ENCODE measurements at places on chromosomes 11 and 22.

DNA sequence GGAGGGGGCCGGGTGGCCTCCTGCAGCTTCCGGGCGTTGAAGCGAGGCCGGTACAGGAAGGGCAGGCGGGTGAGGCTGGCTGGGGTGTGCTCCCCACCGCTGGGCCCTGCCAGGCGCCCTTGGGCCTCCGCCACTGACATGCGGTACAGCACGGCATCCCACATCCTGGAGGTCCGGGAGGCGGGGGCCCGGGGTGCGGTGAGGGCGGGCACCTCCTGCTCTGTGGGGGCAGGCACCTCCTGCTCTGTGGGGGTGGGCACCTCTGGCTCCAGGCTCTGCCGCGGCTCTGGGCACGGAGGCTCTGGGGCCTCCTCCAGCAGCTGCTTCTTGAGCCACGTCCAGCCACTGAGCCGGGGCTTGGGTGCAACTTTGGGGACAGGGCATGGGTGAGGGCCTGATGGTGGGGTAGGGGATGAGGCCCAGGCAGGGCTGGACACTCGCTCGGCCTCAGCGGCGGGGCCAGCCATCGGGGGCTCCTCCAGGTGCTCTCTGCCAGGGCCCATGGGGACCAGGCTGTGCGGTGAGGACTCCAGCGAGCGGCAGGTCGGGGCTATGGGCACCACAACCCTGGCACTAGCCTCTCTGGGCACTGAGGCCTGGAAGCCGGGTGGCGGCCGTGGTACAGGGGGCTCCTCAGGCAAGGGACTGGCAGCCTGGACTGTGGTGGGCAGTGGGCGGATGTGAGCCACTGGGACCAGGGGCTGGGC is 2.3 kb downstream of the PRR33 start:
- H3K36me3 ChIP-seq, result no peaks in the 10 kb centered on the region
- H3K27ac ChIP-seq, result no peak overlapping the region
- no peak overlapping the region for H3K4me3 ChIP-seq
- H3K4me1 ChIP-seq, result no peaks in the 10 kb centered on the region
- no peak for DNase-seq

- no peaks in the 10 kb centered on the region for H3K4me1 ChIP-seq
- H3K27me3 ChIP-seq, result no peaks in the 10 kb centered on the region
- no peak overlapping the region for H3K27ac ChIP-seq
- H3K36me3 ChIP-seq, result no peaks in the 10 kb centered on the region
- no peak for DNase-seq
- H3K4me3 ChIP-seq, result no peak overlapping the region
These were observed 65.6 kb upstream of the CRYBB3 start for GRCh38 chr22:25134028-25134427.

DNA sequence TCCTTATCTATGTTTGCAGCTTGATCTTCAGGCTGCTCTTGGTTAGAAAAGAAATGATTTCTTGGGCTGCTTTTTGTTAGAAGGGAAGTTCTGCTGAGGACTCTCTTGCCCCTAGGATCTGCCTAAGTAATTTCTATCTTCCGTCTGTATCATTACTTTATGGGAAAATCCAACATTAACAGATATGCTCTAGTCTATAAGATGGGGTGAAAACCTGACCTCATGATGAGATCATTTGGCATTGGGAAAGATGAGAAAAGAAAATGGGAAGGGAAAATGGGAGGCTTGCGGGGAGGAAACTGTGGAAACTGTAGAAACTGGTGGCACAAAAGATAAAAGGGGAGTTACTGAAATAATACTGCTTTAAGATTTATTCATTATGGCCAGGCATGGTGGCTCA is 63.6 kb downstream of the FDX1 start:
- H3K4me3 ChIP-seq, result no peak overlapping the region
- no peaks in the 10 kb centered on the region for H3K4me1 ChIP-seq
- H3K27me3 ChIP-seq, result 0 out of 2 replicates have a peak, but pooled peaks cover 1% of the 10 kb centered on the region
- no peak for DNase-seq
- no peak overlapping the region for H3K27ac ChIP-seq

DNA sequence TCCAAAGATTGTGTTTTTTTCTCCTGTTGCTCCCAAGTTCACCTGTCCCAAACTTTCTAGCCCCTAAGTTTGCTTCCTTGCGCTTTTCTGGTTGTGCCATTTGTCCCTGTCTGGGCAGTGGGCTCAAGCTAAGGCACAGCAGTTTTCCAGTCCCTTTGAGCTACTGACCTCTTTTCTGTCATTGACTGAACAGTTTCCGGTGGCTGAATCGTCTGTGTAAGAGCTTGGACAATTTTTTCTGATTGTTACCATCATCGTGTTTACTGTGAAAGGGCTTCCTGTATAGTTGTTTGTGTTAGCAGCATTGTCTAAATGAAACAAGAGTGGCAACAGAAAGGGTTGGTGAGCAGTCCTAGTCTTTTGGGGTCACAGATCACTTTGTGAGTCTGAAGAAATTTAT is 49.8 kb downstream of the BMAL1 start:
- peaks cover 32% of the 10 kb centered on the region for H3K4me1 ChIP-seq
- H3K36me3 ChIP-seq, result no peaks in the 10 kb centered on the region
- no peak overlapping the region for H3K27ac ChIP-seq

DNA sequence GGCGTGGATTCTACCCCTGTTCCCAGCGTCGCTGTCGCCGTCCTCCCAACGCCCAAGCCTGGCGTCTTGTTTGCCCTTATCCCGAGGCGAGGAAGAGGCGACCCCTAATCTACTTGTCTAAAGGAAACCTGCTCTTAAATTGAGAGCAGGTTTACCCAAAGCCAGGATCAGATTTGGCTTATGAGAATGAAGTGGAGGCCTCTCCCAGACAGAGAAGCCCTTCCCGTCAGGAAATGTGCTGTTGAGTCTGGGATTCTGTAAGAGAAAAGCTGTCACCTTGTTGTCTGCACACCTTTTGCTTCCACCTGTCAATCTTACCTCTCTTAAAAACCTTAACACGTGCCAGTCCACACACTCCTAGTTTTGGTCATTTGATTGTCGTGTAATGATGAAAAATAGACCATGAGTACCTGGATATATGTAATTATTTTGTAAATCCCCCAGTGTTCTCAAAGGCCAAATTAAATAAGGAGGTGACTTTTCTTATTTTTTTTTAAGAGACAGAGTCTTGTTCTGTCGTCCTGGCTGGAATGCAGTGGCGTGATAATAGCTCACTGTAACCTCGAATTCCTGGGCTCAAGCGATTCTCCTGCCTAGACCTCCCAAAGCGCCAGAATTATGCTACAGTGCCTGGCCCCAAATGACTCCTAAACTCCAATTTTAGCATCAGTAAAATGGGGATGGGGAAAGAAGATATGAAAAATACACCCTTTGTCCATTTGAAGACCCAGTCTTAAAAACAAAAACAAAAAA is 627 bp downstream of the GTF2H1 start:
- H3K27ac ChIP-seq, result no peak overlapping the region
- 0 out of 2 replicates have a peak, but pooled peaks cover 6% of the 10 kb centered on the region for H3K36me3 ChIP-seq
- no peaks in the 10 kb centered on the region for H3K27me3 ChIP-seq
- peaks cover 9% of the 10 kb centered on the region for H3K4me1 ChIP-seq
- DNase-seq, result no peak
- peak overlapping the region; percentile 60 for H3K4me3 ChIP-seq

- H3K27ac ChIP-seq, result no peak overlapping the region
- no peak for DNase-seq
- no peaks in the 10 kb centered on the region for H3K4me1 ChIP-seq
- no peaks in the 10 kb centered on the region for H3K27me3 ChIP-seq
- H3K36me3 ChIP-seq, result no peaks in the 10 kb centered on the region
These were observed 152.4 kb downstream of the FCHSD2 start for GRCh38 chr11:72989727-72990126.

GRCh38 chr22:19826619-19826950 is 28.1 kb downstream of the GNB1L start:
- H3K36me3 ChIP-seq, result no peaks in the 10 kb centered on the region
- H3K4me3 ChIP-seq, result no peak overlapping the region
- H3K4me1 ChIP-seq, result no peaks in the 10 kb centered on the region
- no peak overlapping the region for H3K27ac ChIP-seq

GRCh38 chr11:283405-284104 is 5.3 kb downstream of the NLRP6 start:
- DNase-seq, result no peak
- H3K4me3 ChIP-seq, result no peak overlapping the region
- H3K27me3 ChIP-seq, result no peaks in the 10 kb centered on the region
- H3K4me1 ChIP-seq, result peaks cover 10% of the 10 kb centered on the region
- no peak overlapping the region for H3K27ac ChIP-seq

- DNase-seq, result no peak
- H3K36me3 ChIP-seq, result no peaks in the 10 kb centered on the region
- H3K27me3 ChIP-seq, result no peaks in the 10 kb centered on the region
- no peak overlapping the region for H3K4me3 ChIP-seq
- H3K4me1 ChIP-seq, result peaks cover 3% of the 10 kb centered on the region
- no peak overlapping the region for H3K27ac ChIP-seq
These were observed 16.8 kb downstream of the MUC5B start for GRCh38 chr11:1239596-1240205.

DNA sequence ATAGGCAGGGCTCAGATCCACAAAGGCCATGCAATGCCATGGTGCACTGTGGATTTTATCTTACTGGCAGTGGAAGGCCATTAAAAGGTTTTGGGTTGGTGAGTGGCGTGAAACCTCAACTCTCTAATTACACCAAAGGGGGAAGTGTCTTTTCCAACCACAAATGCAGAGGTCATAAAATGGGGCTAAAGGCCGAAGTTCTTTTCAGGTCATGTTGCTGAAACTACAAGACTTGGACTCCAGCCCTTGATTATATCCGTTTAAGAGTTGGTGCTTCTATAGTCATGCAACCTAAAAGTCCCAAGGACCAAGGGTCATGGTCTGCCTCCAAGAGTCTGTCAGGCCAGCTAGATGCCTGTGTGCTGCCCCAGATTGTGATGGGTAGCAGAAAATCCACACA is 434.3 kb downstream of the RAB38 start:
- no peak overlapping the region for H3K4me3 ChIP-seq
- H3K36me3 ChIP-seq, result no peaks in the 10 kb centered on the region
- H3K4me1 ChIP-seq, result no peaks in the 10 kb centered on the region
- H3K27ac ChIP-seq, result no peak overlapping the region
- H3K27me3 ChIP-seq, result peaks cover 4% of the 10 kb centered on the region

All from HCT116 (cell line).